ENCODE measurements at places on chromosomes 16 and 17.

GRCh38 chr17:39393736-39394135 is 7.7 kb downstream of the FBXL20 start:
- DNase-seq: no peak

- no peak for DNase-seq
Measured at GRCh38 chr16:63629272-63629671, 1492.6 kb downstream of the CDH11 start.

DNA sequence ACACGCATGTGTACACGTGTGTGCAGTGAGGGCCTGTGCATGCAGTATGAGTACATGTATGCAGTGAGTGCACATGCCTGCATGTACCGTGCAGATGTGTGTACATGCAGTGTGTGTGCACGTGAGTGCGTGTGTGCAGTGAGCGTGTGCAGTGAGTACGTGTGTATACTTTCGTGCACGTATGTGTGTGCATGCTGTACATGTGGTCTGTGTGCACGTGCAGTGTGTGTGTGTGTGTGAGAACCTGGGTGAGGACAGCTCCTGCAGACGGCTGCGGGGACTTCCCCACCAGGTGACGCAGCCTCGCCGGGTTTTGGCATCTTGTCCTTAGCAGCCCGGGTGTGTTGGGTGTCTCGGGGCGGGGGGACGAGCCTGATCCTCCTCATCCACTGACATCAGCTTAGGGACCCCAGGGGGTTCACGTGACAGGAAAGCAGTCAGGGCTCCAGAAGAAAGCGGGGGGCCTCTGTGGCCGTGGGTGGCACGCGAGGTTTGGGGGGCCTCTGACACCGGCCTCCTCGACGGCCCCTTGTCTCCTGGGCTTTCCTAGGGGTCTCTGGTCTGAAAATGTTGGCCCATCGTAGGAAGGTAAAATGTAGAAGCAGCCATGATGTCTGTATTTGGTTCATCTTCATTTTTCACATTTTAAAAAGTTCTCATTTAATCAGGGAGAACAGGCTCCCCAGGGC is 119.6 kb upstream of the ZNF750 start:
- no peak for DNase-seq

- no peak for DNase-seq
Measured at GRCh38 chr17:50686494-50687199, 21.1 kb downstream of the ANKRD40 start.

- no peak for DNase-seq
Measured at GRCh38 chr17:77217123-77217522, 76.4 kb downstream of the SEC14L1 start.

DNA sequence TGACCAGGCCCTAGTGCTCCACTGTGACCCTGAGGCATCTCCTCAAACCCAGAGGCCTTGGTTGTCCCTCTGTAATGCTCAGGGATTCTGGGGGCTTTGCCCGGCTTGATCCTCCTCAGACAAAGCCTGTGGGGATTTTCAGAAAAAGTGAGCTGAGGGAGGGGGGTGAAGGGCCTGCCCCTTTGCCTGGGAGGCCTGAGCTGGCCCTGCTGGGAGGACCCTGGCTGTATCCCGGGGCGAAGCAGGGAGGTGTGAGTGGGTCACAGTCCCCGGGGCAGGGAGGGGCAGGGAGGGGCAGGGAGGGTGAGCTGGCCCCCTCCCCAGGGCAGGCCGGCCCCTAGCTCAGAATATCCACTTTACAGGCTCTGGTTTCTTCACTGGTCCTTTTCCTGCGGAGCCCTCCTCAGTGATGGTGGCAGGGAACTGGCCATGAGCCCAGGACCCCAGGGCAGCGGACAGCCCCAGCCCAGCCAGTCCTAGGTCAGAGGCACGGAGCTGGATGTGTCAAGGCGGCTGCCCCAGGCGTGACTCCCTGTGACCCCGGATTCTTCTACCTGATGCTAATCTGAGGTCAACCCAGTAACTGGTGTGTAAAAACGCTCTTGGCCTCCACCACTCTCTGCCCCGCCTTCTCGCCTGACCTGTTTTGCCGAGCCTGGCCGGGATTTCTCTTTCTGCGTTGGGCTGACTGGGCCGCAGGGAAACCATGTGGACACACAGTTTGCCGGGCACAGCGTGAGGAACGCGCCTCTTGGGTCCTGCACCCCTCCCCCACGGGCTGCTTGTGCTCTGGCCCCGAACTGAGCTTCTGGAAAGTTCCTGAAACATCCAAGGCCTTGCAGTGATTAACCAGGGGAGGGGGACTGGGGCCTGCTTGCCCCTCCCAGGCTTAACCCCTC is 5.8 kb upstream of the FASN start:
- DNase-seq: no peak

DNA sequence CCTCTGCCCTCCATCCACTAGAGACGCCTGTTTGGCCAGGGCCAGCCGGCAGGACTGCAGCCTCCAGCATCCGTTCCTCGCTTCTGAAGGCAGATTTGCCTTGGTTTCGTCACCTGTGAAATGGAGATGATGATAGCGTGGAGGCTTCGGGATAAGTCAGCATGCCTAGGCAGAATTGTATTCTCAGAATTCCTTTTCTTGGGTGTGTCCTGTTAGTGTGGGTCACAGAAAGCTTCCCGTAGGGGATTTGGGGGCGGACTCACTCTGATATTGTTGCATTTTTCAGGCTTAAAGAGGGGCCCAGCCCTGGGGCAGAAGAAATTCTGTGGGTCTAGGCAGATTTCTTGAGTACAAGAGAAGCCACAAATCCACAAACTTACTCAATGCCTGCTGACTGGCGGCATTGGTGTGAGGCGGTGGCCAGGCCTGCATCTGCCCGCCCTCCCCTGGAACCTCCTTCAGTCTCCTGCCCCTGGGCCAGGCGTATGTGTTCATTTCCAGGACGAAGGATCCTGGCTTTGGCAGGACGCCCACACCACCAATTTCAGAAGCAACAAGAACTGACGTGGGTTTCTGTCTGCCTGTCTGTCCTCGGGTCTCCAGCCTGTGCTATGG is 17.6 kb downstream of the CCDC42 start:
- no peak for DNase-seq

DNA sequence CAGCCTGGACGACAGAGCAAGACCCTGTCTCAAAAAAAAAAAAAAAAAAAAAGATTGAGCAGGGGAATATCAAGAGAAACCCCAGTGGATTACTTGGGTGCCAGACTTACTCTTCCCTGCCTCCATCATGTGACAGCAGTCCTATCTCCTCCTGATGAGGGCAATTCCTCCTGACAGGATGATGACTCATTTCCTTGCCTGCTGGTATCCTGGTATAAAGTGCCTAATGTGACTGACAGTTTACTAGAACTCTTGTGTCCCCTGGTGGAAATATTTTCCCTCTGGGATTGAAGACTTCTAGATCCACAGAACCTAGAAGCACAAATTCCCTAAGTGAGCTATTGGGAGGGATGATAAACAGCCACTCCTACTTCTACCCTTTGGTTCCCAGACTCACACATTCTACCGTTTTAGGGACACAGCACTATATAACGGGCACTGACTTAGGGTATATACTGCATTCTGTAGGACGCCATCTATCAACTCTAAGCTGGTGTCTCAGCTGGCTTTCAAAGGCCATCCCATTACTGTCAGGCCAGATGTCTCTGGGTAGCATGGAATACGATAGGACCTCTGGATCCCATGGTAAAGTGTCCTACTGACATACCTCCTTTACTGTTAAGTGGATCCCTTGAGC is 114.6 kb upstream of the MED13 start:
- no peak for DNase-seq

DNA sequence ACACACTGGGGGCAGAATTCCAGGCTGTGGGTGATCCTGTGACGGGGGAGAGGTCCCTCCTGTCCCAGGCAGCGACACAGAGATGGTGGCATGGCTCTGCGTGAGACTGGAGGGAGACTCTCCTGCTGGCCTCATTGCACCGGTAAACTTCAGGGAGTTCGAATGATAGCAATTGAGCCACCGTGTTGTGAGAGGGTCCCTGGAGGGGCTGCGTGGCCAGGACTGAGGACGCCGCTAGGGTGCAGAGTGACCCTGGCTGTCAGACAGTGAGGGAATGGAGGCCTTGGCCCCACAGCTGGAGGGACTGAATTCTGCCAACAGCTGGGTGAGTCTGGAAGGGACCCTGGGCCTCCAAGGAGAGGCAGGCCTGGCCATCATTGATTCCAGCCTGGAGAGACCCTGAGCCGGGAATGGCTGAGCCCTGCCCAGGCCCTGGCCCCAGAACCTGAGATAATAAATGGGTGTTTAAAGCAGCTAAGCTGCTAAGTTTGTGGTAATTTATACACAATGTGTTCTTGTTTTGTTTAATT is 32.6 kb downstream of the CCDC57 start:
- DNase-seq: no peak

DNA sequence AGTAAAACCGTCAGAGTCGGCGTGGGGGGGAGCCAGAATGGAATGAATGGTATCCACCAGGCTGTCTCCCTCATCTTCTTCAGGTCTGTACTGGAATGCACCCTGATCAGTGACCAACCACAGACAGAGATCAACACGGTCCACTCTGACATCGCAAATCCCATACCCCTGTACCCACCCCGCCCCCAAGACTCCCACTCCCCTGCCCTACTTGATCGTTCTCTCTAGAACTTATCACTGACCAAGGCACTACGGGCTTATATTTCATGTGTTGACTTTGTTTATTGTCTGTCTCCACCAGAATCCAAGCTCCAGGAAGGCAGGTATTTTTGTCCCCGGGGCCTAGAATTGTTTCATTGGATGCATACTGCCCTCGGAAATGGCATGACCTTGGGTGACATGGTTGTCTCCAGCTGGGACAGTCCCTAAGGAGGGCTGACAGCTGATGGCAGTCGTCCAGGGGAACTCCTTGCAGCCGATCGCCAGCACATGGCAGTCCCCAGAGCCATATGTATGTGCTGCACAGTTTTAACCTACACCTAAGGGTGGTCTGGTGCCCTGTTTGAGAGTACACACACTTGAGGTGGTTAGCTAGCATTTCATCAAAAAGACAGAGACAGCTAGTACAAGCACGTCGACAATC is 526 bp upstream of the MFSD6L start:
- DNase-seq: no peak

DNA sequence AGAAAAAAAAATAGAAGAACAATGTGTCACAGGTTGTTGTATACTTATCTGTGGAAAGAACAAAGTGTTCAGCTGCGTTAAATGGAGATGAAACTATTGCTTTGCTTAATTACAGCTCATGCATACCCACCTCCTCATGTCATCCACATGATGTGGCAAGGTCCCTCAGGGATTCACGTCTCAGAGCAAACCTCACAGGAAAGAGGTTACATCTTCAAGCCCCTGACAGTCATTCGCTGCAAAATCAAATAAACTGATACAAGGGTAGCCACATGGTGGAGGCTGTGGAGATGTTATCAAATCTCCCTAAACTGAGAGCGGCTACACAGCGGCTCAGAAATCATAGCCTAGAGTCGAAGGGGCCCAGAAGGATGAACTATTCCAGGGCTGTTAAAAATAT is 21.1 kb downstream of the GINS3 start:
- DNase-seq: no peak

DNA sequence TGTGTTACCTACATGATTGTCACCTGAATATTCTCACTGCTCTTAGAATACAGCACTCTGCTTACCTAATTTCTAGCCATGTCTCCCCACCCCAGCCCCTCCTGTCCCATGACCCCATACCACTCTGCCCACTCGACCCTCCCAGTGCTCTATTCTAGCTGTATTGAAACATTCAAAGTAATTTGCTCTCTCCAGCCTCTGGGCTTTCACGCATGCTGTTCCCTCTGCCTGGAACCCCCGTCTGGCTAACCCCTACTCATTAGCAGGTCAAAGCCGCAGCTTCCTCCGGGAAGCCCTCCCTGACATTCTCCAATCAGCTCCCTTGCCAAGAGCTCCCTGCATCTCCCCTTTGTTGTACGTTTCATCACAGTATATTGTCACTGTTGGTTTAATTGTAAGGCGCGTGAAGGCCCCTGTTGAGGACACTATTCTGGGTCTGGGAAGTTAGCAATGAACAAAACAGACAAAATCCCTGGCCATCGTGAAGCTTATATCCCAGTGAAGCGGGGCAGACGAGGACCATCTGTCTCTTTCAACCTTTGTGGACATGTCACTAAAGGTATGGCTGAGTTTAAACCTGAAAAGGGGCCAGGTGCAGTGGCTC is 72.3 kb upstream of the LHX1 start:
- DNase-seq: no peak

GRCh38 chr17:15919466-15919865 is 25.5 kb upstream of the ADORA2B start:
- no peak for DNase-seq

GRCh38 chr17:62336527-62336926 is 43.8 kb upstream of the EFCAB3 start:
- no peak for DNase-seq

- no peak for DNase-seq
Measured at GRCh38 chr16:27759967-27760788, 210.2 kb downstream of the KATNIP start.

DNA sequence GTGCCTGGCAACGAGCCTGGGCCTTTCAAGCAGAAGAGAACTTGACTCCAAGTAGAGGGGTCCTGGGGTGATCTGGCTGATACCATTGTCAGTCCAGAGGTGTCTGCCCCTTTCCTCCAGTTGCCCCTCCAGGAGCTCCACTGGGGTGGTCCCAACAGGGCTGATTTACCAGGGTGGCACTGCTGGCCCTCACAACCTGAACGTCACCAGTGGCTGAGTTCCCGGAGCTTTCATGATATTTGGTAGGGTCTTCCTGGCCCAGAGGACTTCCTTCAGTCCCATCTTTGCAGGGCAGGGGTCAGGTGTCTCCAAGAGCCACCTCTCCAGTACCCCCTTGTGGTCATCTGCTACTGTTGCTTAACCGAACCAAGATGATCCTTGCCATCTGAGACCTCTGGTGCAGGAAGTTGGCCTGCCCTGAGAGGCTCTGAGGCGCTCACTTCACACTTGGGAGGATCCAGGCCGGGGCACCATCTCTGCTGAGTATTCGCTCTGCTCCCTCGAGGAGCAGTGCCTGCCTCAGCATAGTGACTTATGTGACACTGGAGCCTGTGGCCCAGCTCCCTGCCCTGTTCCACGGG is 3.5 kb downstream of the LIMD2 start:
- no peak for DNase-seq

DNA sequence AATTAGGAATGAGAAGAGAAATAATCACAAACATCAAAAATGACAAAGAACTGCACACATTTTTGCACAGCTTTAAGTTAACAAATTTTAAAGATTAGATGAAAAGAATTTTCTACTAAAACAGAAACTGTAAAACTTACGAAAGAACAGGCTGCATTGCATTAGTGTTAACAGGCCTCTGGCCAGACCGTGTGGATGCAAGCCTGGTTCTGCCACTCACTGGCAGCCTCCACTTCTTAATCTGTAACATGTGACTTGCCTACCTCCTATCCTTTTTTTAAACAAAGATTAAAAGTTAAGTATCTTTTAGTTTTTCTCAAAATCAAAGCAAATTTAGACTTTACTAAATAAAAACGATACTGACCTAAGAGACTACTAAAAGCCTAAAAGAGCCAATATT is 37.5 kb downstream of the CREBBP start:
- no peak for DNase-seq

- no peak for DNase-seq
Measured at GRCh38 chr16:2803545-2804195, 5.4 kb downstream of the PRSS41 start.

- no peak for DNase-seq
Measured at GRCh38 chr17:78919861-78920450, 5.2 kb downstream of the TIMP2 start.

- DNase-seq: no peak
Measured at GRCh38 chr17:42422412-42422957, 571 bp downstream of the CAVIN1 start.

Measured in stimulated activated CD8-positive, alpha-beta memory T cell treated with anti-CD3 and anti-CD28 coated beads, Interleukin-4, amount 100 ng/mL, for 24 hours (primary cell).